ENCODE measurements at places on chromosomes 13 and 19.

GRCh38 chr19:31961667-31962066 lies 383.7 kb upstream of the ZNF507 start:
- no peak for DNase-seq

DNA sequence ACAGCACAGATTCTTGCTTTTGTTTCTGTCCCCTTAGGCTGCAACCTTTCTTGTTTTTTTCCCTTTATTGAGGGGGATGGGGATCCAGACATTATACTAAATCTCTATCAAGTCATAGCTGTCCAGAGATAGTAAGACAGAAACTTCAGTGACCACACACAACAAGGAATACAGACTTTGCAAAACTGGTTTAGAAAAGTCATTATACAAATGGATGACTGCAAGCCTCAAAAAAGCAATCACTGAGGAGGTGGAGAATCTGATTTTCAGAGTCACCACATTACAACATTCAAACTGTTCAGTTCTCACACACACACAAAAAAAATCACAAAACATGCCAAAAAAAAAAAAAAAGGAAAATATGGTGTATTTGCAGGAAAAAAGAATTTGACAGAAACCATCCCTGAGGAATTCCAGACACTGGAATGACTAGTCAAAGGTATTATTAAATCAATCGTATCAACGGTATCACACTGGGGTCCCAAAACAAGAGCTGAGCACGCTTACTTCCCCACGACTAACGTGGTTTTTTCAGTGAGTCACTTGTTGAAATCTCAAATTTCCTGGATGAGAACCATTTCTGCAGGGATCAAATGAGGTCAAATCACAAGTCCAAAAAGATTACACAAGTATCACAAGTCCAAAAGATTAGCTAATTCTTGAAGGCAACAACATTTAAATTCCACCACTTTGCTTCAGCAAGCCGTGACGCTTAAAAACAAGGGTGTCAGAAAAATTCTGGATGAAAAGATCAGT lies 41.2 kb downstream of the USP12 start:
- no peak for DNase-seq

DNA sequence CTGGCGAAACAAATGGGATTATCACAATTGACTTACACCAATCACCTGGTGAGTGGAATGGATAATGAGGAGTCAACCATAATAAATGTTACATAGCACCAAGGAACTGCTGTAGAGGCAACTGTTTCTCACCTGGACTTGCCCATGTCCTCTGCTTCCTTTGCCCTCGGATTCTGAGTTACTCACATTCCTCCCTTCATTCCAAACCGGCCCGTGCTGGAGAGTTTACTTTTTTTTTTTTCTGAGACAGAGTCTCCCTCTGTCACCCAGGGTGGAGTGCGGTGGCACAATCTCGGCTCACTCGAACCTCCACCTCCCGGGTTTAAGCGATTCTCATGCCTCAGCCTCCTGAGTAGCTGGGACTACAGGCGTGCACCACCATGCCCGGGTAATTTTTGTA lies 41.5 kb upstream of the TSC22D1 start:
- no peak for DNase-seq

GRCh38 chr13:99819967-99820366 lies 151.6 kb downstream of the ZIC5 start:
- DNase-seq: no peak

DNA sequence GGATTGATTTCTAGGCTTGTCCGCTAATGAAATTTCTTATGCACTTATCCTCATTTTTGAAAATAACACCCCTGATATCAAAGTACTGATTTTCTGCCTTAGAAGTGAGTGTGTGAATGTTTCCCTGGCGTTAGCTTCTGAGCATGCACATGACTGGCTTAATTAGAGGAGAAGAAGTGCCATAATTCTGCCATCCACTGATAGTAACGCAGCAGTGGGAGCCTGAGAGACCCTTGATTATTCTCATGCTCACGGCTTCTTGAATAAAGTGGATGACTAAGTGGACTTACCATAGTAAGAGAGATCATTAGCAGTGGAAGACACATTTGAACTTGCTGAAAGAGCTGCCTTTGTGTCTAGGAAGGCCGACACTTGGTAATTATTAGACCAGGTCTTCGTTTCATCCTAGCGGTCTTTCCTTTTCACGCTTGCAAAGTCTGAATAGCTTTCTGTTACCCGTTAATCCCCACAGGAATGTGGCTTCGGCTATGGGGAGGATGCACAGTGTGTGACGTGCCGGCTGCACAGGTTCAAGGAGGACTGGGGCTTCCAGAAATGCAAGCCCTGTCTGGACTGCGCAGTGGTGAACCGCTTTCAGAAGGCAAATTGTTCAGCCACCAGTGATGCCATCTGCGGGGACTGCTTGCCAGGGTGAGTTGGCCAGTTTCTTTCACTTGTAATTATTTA lies 45.3 kb downstream of the TNFRSF19 start:
- DNase-seq: no peak

DNA sequence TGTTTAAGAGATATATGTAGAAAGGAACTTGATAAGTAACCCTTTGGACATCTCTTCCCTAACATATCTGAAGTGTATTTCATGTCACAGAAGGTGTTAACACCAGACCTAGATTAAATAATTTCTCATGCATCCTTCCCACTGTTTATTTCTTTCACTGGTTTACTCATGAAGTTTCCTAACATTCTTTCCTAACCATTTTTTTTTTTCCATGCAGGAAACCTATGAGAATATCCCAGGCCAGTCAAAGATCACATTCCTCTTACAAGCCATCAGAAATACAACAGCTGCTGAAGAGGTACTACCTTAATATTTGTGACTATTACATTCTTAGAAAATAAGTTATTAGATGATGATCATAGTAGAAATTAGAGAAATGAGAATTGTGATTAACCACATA lies 28.8 kb downstream of the IPO5 start:
- DNase-seq: no peak

DNA sequence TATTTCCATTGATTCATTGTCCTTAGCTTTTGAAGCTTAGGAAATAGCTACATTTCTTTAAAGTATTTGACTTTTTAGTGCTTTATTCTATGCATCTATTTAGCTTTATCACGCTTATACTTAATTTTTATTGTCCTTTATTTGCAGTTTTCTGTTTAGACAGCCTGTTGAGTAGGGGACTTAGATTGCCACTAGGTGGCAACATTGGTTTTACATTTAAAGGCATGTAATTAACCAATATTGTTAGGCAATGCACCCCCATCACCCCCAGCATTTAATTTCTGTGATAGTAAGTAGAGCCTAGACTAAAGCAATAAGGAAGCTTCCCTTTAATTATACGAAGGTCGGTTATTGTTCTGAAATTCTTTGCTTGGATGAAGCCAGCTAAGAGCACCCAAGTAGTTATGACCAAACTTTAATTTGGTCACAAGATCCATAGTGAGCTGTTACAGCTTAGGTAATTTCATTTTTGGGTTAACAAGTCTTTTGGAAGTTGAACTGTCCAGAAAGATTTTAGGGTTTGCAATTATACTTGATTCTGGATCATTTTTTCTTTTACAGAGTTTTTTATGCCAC lies 36.5 kb downstream of the B3GLCT start:
- DNase-seq: no peak

GRCh38 chr13:113406321-113407102 lies 42.6 kb upstream of the GRTP1 start:
- DNase-seq: no peak

DNA sequence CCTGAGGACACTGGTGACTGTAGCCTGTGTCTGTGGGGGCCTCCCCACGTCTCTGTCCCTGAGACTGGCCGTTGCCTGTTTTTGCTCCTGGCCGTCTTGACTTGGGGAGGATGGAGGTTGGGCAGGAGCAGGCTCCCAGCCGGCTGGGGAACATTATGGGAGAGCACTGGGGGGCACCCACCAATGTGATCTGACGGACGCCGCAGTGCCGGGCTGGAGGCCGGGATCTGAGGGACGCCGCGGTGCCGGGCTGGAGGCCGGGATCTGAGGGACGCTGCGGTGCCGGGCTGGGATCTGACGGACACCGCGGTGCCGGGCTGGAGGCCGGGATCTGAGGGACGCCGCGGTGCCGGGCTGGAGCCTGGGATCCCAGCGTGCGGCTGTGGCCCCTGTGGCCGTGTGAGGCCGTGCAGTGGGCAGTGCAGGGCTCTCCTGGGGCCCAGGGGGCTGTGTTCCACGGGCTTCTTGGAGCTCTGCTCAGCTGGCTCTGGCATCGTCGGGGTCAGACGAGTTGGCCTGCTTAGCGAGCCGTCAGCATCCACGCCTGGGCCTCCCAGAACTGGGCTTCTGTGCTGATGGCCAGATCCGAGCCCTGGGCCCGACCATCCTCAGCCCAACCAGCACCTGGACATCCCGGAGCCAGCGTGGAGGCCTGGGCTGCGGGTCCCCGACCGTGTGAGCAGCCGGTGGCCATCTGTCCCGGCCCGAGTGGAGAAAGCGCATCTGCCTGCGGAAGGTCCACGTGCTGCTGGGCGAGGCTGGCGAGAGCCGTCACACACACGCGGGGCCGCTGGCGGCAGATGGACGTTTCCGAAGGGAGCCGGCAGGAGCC lies 45.8 kb downstream of the GAS6 start:
- no peak for DNase-seq

- no peak for DNase-seq
These were observed 22.6 kb upstream of the TINCR start for GRCh38 chr19:5590151-5590864.

DNA sequence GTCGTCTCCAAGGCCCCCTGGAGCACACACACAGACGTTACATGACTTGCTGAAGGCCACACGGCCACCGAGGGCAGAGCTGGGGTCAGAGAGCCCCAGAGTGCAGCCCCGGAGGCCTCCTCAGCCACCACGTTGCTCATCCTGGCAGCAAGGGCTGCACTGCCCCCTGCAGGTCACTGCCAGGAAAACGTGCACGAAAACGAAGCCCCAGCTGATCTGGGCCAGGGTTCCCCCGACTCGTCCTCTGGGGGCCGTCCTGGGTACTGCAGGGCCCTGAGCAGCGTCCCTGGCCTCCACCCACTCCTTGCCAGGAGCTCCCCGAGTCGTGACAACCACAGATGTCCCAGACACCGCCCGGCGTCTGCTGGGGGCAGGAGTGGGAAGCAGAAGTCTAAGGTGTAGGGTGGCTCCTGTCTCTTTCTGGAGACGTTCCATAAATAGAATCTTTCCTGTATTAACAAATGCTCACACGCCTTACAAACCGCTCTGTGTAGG lies 3.4 kb downstream of the TPGS1 start:
- peak; percentile 94 for DNase-seq

- DNase-seq: no peak
These were observed 34.1 kb downstream of the STK24 start for GRCh38 chr13:98542568-98543377.

DNA sequence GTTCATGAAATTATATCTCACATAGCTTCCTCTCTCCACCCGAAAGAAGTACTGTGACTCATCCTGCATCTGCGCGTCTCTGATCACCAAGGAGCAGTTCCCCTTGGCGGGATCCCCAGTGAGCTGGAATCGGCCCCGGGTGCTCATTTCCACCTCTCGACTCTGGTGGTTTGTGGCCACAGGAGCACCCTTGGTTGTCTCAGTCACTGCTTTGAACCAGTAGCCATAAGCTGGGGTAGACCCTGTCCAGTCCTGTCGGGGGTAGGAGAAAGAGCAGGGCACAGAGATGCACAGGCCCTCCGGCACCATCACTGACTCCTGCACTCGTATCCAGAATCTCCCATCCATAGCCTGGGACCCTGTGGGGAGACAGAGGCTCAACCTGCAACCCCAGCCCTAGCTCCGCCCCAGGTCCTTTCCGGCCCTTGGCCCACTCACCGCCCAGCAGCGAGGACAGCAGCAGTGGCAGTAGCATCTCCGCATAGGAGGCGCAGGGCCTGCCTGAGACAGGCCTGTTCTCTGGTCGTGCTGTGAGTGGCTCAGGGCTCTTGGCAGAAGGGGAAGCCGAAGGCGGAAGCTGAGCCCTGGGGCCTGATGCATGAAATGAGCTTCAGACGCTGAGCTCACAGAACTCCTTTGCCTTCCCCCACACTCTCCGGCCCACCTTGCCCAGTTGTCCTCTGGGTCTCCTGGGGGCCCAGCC lies at the start of gene SIGLEC10:
TSS of gene SIGLEC10 (minus strand) at position 536 of the 703 bp plus-strand sequence. CDS start at position 475, 61 bp downstream.
- no peak for DNase-seq

- DNase-seq: no peak
These were observed 814 bp downstream of the SLC25A23 start for GRCh38 chr19:6458695-6459261.

- DNase-seq: no peak
These were observed 3.8 kb downstream of the TNNT1 start for GRCh38 chr19:55145232-55145631.

DNA sequence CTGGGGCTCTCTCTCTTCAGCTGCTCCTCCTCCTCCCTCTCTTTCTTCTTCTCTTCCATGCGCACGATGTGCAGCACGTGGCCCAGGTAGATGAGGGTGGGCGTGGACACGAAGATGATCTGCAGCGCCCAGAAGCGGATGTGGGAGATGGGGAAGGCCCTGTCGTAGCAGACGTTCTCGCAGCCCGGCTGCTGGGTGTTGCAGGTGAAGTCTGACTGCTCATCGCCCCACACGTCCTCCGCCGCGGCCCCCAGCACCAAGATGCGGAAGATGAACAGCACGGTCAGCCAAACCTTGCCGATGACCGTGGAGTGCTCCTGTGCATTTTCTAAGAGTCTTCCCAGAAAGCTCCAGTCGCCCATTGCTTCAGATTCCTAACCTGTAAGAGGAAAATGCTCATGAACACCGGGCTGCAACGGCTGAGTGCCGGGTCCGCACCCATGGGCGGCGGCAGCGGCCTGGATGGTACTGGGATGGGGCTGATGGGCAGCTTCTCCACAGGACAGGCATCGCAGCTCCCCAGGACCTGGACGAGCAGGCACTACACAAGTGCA lies 17.8 kb downstream of the GJA3 start:
- DNase-seq: no peak

DNA sequence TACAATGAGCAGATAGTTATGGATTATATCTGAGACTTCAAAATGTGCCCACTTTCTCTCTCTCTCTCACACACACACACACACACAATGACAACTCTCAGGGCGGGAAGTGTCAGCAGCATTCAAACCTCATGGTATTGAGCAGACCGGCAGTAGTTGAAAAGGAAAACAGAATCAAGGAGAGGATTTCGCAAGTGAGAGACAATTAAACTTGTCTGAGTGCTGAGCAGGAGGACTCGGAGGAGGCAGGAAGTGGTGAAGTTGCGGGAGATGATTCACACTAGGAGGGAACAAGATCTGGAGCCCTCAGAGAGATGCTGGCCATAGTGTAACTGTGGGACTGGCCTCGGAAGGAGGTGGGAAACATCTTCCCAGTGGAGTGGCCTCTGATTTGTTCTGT lies 353.1 kb downstream of the EFNB2 start:
- no peak for DNase-seq

DNA sequence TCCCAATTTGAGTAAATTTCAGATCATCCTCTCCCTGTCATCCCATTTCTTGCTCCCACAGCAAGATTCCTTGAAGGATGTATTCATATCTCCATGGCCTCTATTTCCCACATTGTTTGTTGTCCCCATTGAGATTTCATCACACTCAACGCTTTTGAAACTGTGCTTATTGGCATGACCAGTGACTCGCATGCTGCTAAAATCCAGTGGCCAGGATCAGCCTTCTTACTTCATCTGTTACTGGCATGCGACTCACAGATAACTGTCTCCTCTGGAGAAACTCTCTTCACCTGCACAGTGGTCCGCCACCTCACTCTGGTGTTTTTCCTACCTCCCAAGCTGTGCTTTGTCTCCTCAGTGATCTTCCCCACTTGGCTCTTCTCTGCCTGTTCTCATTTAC lies 95.8 kb downstream of the WASF3 start:
- no peak for DNase-seq

- no peak for DNase-seq
These were observed 424.1 kb upstream of the DACH1 start for GRCh38 chr13:72290962-72291681.
